ENCODE measurements at places on chromosomes 12 and 14.

GRCh38 chr12:47387994-47388393 is 308.2 kb upstream of the AMIGO2 start:
- DNase-seq = no peak

DNA sequence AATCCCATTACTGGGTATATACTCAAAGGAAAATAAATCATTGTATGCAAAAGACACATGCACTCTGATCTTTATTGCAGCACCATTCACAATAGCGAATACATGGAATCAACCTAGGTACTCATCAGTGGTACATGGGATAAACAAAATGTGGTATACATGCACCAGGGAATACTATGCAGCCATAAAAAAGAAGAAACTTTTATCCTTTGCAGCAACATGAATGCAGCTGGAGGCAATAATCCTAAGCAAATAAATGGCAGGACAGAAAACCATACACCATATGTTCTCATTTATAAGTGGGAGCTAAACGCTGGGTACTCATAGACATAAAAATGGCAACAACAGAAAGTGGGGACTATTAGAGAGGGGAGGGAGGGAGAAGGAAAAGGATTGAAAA is 15.9 kb downstream of the ERGIC2 start:
- no peak for DNase-seq

GRCh38 chr12:65609359-65609771 is 214.9 kb upstream of the HMGA2 start:
- DNase-seq = no peak

DNA sequence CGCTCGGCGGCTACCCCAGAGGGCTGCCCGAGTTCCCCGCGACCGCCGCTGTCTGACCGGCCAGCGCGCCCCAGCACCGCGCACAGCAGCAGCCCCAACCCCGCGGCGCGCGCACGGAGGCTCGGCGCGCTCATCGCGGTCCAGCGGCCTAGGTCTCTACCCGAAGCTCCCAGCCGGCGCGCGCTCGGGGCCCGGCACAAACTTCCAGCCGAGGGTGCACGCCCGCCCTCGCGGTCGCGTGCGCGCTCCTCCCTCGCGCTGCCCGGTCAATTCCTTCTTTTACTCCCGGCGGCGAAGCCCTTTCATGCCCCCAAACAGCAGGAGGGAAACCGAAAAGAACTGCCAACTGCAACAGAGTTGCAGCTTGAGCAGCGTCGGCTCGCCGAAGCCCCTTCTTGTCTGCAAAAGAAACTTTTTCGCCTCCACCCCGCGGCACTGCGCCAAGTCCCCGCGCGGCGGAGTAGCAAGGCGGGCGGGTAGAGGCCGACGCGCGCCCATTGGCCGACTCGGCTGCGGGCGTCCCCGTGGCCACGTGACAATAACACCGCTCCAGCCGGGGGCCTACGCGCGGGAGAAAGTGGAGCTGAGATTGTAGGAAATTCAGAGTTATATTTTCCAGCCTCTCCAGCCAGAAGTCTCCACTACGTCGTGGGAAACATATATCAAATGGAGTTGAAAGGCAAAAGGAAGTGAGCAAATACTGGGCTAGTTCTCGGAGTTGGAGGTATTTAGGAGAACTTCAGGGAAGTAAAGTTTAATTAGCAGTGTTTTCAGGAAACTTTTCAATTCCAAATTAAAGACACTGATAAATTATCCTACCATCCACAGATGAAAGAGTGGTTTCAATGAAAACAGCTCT is at the start of gene LRIG3:
LRIG3 (minus strand) TSS at position 403 of the 859 bp plus-strand sequence; CDS start at position 134, 269 bp downstream.
- DNase-seq = peak; percentile 81

GRCh38 chr12:123153906-123154305 is 3.0 kb upstream of the PITPNM2 start:
- DNase-seq = no peak

DNA sequence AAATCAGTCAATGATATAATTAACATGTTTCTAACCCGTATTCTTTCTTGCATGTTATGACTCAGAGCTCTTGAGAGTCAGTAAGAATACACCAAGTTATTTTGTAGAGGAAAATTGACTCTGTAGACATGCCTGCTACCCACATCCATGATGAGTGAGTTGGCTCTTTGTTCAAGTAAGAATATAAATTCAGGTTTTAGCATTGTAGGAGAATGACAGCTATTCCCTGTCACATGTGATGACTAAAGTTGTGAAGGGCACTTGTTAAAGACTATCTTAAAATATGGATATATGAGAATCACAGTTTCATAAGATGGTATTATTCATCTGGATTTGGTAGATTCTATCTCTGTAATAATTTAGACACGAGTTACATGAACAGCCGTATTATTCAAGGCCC is 209.1 kb downstream of the CCDC59 start:
- DNase-seq = no peak

GRCh38 chr12:15115434-15115833 is 105.8 kb downstream of the RERG start:
- no peak for DNase-seq

- no peak for DNase-seq
These were observed 605.2 kb downstream of the GALC start for GRCh38 chr14:87387806-87388205.

DNA sequence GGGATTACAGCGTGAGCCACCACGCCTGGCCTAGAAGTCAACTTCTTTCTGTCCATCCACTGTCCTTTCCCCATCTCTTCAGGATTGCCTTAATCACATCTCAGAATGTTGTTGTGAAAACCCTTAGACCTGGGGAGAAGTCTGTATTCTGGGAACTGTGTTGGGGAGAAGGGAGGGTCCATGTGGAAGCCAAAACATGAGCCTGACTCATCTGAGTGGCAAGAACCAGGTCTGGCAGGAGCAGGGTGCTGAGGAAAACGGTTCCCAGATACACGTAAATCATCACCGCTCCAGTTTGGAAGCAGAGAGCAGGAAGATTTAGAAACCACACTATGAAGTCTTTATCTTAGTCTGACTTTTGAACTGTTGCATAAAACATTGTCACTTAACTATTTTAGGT is 245.6 kb upstream of the RGS6 start:
- DNase-seq = no peak

GRCh38 chr14:96058576-96059200 is 19.5 kb downstream of the C14orf132 start:
- DNase-seq = no peak

DNA sequence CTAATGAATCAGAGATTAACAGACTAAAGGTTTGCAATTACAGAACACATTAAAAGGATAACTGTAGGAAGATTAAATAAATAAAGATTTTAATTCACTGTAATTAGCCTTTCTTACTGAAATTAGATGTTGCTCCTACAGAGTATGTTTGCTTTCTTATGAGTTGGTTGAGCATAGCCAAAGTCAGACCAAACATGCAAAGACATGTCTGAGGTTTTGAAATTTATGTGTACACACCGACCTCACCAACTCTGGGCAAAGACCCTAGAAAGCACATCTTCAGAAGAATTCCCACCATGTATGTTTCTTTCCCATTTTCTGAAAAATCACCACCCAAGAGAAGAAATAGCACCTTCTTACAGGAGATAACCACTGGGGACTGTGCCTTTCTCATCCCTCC is 159.2 kb downstream of the PAX9 start:
- no peak for DNase-seq

DNA sequence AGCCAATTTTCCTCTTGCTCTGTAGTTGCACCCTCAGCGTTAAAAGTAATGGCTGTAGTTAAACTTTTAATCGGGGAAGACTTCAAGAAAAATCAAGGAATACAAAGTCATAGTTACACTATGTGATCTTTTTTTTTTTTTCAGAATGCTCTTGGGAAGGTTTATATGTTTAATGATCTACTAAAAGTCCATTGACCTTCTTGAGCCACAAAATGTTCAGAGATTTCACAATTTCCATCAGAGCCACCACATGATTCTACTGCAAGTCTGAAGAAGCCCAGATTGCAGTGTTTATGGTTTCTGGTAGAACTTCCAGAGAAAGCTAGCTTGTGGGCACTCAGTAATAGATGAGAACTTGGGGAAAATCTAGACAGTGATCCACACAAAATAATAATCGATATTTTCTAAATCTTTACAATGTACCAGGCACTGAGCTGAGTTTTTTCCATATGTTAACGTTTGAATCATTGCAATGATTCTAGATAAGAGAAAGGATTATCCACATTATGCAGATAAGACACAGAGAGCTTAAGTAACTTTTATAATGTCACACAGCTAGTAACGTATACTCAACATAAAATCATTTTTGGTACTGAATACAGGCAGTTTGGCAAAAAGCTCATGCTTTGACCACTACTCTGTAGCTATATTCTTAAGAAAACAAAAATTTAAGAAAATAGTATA is 38.3 kb downstream of the GYS2 start:
- no peak for DNase-seq

DNA sequence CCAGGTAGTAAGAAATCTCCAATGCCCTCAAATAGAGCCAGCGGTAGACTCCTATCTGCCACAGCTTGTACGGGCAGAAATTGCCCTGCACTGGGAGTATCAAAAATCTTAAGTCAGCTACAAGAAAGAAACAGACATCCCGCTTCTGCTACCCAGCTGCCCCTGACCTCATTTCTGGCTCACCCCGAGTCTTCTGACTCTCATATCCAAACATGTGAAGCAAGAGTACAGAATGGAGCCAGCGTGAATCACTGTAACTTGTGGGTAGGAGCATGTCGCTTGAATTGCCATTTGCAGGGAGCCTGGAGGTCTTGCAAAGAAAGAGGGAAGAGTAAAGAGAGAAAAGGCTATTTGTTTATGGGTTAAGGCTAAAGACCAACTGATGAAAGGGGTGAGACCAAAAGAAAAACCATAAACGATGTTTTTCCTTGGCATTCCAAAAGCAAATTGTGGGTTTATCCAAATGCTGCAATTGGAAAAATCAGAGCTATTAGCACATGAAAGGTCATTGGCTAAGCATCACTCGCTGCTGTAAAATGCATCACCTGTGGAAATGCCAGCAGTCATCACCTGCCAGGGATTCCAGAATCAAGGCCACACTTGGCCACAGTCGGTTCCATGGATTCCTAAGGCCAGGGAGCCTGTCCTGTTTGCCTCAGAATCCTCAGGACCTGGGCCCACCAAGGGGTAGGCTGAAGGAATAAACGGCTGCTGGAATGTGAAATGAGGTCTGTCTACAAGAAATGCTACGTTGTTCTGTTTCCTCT is 86.6 kb downstream of the FOXN3 start:
- DNase-seq = no peak

DNA sequence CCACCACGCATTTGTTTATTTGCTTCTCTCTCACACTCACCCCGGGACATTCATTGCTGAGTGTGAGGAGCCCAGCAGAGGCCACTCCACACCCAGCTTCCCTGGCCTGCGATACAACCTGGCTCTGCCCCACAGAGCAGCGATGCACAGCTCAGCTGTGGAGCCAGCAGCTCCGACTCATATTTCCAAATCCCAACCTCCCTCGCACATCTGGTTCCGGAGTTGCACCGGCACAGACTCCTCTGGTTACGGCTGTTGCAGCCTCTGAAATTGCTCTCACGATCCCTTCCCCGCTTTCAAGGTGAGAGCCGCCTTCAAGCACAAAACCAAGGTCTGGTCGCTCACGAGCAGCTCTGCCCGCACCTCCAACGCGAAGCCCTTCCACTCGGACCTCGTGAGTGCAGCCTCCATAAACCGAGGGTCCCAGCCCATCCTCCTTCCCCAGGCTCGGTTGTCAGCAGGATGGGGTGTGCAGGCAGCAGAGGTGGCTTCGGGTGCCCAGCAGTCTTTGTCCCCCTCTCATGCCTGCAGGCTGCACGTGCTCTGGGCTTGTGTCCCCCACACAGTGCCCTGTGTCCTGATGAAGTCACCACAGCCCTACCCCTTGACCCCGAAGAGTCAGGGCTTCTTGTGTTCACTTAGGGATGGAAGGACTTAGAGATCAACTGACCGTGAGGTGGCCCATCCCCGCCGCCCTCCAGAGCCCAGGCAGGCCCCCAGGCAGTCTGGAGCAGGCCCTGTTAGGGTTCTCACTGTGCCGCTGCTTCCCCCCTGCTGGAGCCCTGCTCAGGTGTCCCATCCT is 184.3 kb downstream of the ADGRD1 start:
- no peak for DNase-seq

DNA sequence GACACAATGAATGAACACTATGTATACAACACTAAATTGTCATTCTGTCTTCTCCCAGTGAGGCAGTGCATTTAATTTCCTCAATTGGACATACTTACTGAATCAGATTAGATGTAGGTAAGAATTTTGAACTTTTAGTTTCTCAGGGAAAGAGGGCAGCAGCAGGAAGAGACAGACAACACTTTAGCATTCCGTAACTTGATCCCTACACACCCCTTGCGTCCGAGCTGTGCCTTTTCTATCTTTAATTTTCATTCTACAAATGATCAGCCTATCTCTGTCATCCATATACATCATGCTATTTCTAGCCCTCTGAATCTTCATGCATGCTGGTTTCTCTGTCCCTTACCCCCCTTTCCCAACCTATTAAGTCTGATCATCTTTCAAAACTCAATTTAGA is 358.0 kb upstream of the RPL10L start:
- no peak for DNase-seq

DNA sequence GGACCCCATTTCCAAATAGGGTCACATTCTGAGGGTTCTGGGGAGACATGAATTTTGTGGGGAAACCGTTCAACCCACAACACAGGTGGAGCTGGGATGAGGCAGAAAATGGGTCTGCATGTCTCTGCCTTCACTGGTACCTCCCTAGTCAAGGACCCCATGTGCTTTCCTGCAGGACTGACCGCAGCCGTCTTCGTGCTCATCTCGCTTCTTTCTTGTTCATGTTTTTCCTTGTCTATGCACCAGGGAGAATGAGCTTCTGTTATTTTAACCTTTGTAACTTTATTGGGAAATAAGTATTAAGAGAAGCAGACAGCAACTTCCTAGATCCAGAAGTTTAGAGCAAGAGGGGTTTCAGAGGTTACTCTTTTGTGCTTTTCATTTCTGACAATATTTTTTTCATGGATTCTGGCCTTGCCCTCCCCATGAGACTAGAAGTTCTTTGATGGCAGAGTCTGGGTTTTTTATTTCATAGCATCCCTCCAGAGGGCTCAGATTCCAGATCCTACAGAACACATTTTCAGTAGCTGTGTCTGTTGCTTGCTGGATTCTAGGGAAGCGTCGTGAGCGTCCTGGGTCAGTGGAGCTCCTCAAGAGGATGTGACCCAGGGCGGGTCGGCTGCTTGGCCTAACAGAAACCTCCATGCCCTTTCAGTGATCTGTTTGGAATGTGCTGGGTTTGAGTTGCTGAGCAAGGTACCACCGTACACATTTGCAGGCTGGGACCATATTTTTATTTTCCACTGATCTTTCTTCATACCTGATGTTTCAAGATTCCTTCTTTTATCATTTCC is 104.2 kb downstream of the ADGRD1 start:
- no peak for DNase-seq

DNA sequence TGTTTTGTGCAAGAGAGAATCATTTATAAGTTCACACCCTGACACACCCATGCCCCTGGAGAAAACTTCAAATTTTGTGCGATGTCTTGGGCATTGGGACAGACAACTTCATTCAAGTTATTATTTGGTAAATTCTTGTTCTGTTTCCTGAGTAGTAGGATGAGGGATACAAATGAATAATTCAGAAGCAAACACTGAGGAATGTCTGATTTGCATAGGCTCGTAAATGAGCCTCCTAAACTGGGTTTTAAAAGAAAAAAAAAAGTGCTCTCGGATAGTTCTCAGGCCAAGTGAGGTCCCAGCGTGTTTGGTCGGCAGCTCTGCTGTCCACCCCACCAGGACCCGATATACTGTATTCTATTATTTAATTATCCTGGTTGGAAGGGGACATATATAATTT is 134.7 kb upstream of the CPM start:
- no peak for DNase-seq

Measured in NCI-H2081 (cell line).